ENCODE measurements at places on chromosomes 4 and X. TPM values are rescaled to one million over a fixed set of nuclear protein-coding genes. Genes with fewer than 3 reads are reported as not detected.

DNA sequence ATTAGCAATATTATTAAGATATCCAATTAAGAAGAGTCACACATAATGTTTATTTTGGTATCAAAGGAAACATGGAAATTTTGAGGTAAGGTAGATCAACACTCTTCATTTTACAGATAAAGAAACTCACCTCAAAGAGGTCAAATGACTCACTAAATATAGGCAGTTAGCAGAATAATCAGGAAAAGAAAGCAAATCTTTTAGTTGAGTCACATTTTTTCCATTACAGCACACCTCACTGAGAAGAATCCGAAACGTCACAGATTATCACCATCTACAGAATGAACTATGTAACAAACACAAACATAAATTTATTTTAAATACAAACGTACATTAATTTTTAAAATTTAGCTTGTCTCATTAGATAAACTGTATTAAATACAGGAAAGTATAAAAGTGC lies 70.1 kb downstream of the TMEM47 start:
- H3K4me1 ChIP-seq: no peaks in the 10 kb centered on the region
- no peaks in the 10 kb centered on the region for H3K36me3 ChIP-seq
- H3K4me3 ChIP-seq: no peak overlapping the region
- no peak overlapping the region for H3K27ac ChIP-seq

The MMGT1 gene
- 32.2 TPM for total RNA-seq

- no peak overlapping the region for H3K27ac ChIP-seq
- peaks cover 7% of the 10 kb centered on the region for H3K36me3 ChIP-seq
- DNase-seq: no peak
- no peak overlapping the region for H3K4me3 ChIP-seq
- H3K27me3 ChIP-seq: no peaks in the 10 kb centered on the region
- peaks cover 19% of the 10 kb centered on the region for H3K4me1 ChIP-seq
Measured at GRCh38 chrX:154714925-154715324, 36.0 kb downstream of the GAB3 start.

DNA sequence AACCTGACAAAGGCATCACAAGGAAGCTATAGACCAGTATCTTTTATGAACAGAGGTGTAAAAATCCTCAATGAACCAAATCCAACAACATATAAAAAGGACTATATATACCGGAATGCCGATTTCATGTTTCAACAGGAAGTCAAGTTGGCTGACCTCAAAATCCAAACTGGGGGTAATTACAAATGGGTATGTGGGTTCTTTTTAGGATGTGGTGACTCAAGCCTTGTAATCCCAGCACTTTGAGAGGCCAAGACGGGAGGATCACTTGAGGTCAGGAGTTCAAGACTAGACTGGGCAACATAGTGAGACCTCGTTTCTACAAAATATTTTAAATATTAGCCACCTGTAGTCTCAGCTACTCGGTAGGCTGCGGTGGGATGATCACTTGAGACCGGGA lies 10.4 kb downstream of the PRSS48 start:
- H3K27ac ChIP-seq: no peak overlapping the region
- H3K4me1 ChIP-seq: peaks cover 3% of the 10 kb centered on the region
- H3K27me3 ChIP-seq: no peaks in the 10 kb centered on the region

DNA sequence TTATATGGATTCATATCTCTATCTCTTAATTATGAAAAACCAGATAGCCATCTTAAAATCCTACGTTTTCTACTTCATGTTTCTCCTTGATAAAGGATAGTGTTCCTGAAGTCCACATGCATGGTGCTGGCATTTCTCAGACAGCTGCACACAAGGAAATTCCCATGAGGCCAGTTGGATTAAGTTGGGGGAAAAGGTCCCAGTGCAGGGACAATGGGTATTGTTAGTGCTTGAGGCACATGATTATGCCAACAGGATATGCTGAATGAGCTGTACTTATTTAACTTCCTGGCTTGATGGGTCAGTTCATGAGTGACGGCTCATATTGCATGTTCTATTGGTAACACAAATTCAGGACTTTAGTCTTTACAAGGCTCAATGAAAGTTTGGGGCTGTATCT lies 913.9 kb upstream of the NDST4 start:
- H3K36me3 ChIP-seq: no peaks in the 10 kb centered on the region
- H3K4me3 ChIP-seq: no peak overlapping the region
- no peaks in the 10 kb centered on the region for H3K27me3 ChIP-seq
- no peak overlapping the region for H3K27ac ChIP-seq

DNA sequence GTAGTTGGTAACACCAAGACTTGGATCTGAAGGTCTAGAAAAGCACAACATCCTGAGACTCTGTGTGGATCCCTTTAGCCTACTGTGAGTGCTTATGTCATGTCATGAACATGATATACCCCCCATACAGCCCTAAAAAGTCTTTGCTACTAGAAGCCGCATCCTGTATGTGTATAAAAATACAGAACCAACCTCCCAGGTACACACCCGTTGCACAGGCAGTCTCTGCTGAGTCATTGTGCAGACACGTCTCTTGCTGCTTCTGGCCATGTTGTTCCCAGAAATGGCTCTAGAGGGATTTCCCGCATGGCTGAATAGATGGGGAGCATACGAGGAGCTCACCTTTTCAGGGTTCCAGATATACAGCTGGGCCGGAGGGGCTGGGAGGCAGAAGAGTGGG lies 93.3 kb downstream of the MAMLD1 start:
- no peaks in the 10 kb centered on the region for H3K27me3 ChIP-seq
- no peak for DNase-seq
- H3K27ac ChIP-seq: no peak overlapping the region
- H3K4me1 ChIP-seq: no peaks in the 10 kb centered on the region
- no peak overlapping the region for H3K4me3 ChIP-seq

DNA sequence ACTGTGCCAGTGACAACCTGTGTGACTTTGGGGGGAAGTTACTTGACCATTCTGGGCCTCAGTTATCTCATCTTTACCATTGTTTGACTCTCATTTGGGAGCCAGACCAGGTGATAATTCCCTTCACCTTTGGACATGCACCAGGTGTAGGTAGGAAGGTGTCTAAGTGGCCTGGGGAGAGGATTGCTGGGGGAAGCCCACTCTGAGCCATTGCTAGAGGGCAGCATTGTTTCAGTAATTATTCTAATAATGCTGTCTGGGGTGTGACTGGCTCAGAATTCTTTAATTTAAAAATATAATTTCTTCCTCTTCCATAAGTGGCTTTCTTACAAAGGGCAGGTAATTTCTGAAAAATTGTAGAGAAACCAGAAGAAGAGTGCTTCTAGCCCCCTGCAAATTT lies 104.3 kb downstream of the RTL9 start:
- H3K27me3 ChIP-seq: no peaks in the 10 kb centered on the region
- no peak overlapping the region for H3K27ac ChIP-seq
- no peaks in the 10 kb centered on the region for H3K4me1 ChIP-seq

The PARM1 gene
- total RNA-seq: 36.7 TPM

DNA sequence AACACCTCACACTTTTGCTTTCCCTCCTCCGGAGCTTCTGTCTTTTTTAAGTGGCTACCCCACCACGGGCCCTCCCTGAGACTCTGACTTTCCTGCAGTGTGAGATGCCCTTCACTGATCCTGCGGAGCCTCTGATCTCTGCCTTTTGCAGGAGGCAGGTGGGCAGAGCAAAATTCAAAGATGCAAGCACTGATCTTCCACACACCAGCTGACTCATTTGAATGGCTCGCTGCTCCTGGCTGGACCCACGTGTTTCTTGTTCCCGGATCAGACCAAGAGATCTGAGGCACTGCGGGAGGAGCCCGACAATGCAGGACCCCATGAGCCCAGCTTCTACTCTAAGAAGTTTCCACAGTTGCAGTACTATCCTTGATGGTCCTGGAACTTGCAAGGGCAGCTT lies 1607.9 kb upstream of the TENM3 start:
- H3K4me1 ChIP-seq: no peaks in the 10 kb centered on the region
- H3K27ac ChIP-seq: no peak overlapping the region
- H3K36me3 ChIP-seq: no peaks in the 10 kb centered on the region
- no peak overlapping the region for H3K4me3 ChIP-seq

- no peak for DNase-seq
- H3K27me3 ChIP-seq: no peaks in the 10 kb centered on the region
Measured at GRCh38 chr4:11720292-11720691, 291.6 kb upstream of the HS3ST1 start.

The GLRA3 gene
- not detected for total RNA-seq

GRCh38 chr4:141447761-141448160 lies 188.6 kb upstream of the IL15 start:
- H3K4me1 ChIP-seq: no peaks in the 10 kb centered on the region
- H3K27ac ChIP-seq: no peak overlapping the region
- H3K27me3 ChIP-seq: no peaks in the 10 kb centered on the region
- no peak overlapping the region for H3K4me3 ChIP-seq
- no peaks in the 10 kb centered on the region for H3K36me3 ChIP-seq

- no peak overlapping the region for H3K4me3 ChIP-seq
- no peak for DNase-seq
- no peaks in the 10 kb centered on the region for H3K27me3 ChIP-seq
- no peak overlapping the region for H3K27ac ChIP-seq
Measured at GRCh38 chr4:20359692-20360091, 108.0 kb downstream of the SLIT2 start.

- no peaks in the 10 kb centered on the region for H3K4me1 ChIP-seq
- no peaks in the 10 kb centered on the region for H3K36me3 ChIP-seq
- no peak overlapping the region for H3K27ac ChIP-seq
- no peak overlapping the region for H3K4me3 ChIP-seq
- DNase-seq: no peak
- no peaks in the 10 kb centered on the region for H3K27me3 ChIP-seq
Measured at GRCh38 chr4:159926871-159927270, 824.0 kb downstream of the RAPGEF2 start.

DNA sequence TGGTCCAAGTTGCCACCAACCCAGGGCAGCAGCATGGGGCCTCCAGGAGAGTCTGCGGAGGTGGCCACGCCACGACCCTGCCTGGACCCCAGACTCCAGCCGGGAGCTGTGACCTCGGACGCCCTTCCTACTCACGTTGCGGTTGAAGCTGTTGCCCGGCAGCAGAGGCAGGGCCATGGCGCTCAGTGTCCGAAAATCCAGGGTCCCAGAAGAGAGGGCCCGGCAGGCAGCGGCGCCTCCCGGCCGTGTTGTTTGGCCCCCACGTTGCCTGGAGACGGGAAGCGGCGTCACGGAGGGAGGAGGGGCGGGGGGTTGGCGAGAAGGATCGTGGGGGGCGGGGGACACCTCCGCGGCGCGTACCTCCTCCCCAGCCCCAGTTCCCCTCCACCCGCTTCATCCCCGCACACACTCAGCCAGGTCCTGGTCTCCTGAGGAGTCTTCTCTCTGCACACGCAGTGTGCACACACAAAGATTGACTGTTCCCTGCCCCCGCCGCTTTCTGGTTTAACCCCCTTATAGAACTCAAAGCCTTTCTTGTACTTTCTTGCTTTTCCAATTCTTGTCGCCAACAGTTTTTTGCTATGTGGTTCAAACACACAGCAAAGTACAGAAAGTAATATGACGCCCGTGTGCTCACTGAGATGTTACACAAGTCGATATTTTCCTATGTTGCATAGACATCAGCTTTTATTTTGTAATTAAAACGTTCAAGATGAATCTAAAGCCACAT lies at the start of gene EFHC2:
Gene EFHC2 (minus strand): TSS at position 261 of the 730 bp plus-strand sequence. CDS start 84 bp downstream, at position 177.
- H3K27me3 ChIP-seq: no peaks in the 10 kb centered on the region
- H3K4me1 ChIP-seq: no peaks in the 10 kb centered on the region
- no peaks in the 10 kb centered on the region for H3K36me3 ChIP-seq
- no peak within 1 kb of the TSS for H3K27ac ChIP-seq

- H3K27ac ChIP-seq: no peak overlapping the region
- H3K4me1 ChIP-seq: peaks cover 4% of the 10 kb centered on the region
- H3K27me3 ChIP-seq: no peaks in the 10 kb centered on the region
- no peaks in the 10 kb centered on the region for H3K36me3 ChIP-seq
- no peak for DNase-seq
- no peak overlapping the region for H3K4me3 ChIP-seq
Measured at GRCh38 chr4:118270492-118270891, 82.3 kb downstream of the PRSS12 start.

GRCh38 chr4:152780267-152780778 lies 569 bp downstream of the ARFIP1 start:
- peak overlapping the region; percentile 88 for H3K27ac ChIP-seq
- H3K4me3 ChIP-seq: peak overlapping the region; percentile 80
- DNase-seq: no peak
- H3K36me3 ChIP-seq: no peaks in the 10 kb centered on the region

The IL2 gene
- total RNA-seq: 1.8 TPM

DNA sequence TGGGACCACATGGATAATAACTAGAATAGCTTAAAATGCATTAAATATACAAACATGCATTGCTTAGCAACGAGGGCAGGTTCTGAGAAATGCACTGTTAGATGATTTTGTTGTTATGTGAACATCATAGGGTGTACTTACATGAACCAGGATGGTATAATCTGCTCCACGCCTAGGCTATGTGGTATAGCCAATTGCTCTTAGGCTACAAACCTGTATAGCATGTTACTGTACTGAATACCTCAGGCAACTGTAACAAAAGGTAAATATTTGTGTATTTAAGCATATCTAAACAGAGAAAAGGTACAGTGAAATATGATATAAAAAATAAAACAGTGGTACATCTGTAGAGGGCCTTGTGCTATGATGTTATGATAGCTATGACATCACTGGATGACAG lies 169.2 kb upstream of the IL15 start:
- no peaks in the 10 kb centered on the region for H3K36me3 ChIP-seq
- no peaks in the 10 kb centered on the region for H3K4me1 ChIP-seq
- H3K27ac ChIP-seq: no peak overlapping the region
- DNase-seq: no peak
- no peaks in the 10 kb centered on the region for H3K27me3 ChIP-seq
- no peak overlapping the region for H3K4me3 ChIP-seq

DNA sequence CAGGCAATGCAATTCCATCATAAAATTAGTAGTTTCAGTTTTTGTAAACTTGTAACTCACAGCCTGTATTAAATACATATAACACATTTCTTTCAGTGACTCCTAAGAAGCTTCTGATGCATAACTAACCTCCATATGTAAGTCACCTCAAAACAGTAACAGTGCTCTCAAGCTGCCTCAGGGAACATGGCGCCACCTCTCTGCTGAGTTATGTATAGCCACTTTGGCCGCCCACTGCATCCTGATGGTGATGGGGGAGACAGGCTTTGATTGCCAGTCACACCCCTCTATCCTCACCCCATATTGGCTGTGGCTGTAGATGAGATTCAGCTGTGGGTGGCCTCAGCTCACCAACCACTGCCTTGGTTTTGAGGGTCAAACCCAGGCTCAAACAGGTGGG lies 54.3 kb downstream of the LRBA start:
- no peaks in the 10 kb centered on the region for H3K27me3 ChIP-seq
- H3K4me3 ChIP-seq: no peak overlapping the region
- peaks cover 6% of the 10 kb centered on the region for H3K4me1 ChIP-seq
- no peak overlapping the region for H3K27ac ChIP-seq

GRCh38 chr4:36990128-36990872 lies 254.2 kb upstream of the NWD2 start:
- no peak overlapping the region for H3K4me3 ChIP-seq
- H3K27ac ChIP-seq: no peak overlapping the region
- no peaks in the 10 kb centered on the region for H3K27me3 ChIP-seq
- H3K36me3 ChIP-seq: no peaks in the 10 kb centered on the region
- no peaks in the 10 kb centered on the region for H3K4me1 ChIP-seq

GRCh38 chr4:26073886-26074560 lies 160.0 kb downstream of the SMIM20 start:
- H3K4me3 ChIP-seq: no peak overlapping the region
- peak overlapping the region; percentile 67 for H3K27ac ChIP-seq
- peaks cover 14% of the 10 kb centered on the region for H3K4me1 ChIP-seq
- no peaks in the 10 kb centered on the region for H3K36me3 ChIP-seq
- no peaks in the 10 kb centered on the region for H3K27me3 ChIP-seq
- no peak for DNase-seq

GRCh38 chr4:2961421-2961810 lies 1.8 kb downstream of the NOP14 start:
- no peaks in the 10 kb centered on the region for H3K27me3 ChIP-seq
- H3K36me3 ChIP-seq: peaks cover 12% of the 10 kb centered on the region
- peak overlapping the region; percentile 100 for H3K4me3 ChIP-seq

All from upper lobe of left lung (tissue), 6 donors.